Stimulated activated CD8-positive, alpha-beta memory T cell treated with anti-CD3 and anti-CD28 coated beads, Interleukin-15, amount 100 ng/mL, for 4 hours (primary cell): ENCODE measurements at places on chromosomes 5 and 9.

DNA sequence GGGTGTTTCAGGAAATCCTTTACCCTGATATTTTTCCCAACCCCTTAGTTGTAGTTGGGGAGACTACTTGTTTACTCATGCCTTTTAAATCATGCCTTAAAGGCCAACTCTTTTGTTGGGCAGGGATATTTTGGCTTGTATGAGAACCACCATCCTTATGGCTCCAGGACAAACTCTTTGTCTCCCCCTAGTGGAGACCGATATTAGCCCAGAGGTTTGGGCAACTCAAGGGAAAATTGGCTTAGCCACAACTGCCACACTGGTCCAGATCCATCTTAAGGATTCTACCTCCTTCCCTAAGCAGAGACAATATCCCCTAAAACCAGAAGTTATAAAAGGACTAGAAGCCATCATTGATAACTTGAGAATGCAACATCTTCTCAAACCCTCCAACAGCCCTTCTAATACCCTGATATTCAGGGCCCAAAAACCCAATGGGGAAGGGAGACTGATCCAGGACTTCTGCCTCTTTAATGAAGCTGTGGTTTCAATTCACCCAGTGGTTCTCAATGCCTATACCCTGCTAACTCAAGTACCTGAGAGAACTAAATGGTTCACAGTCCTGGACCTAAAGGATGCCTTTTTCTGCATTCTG lies 100.9 kb upstream of the HCN1 start:
- DNase-seq, result no peak

- DNase-seq, result no peak
Measured at GRCh38 chr5:52388349-52388748, 399.4 kb upstream of the ITGA1 start.

- DNase-seq, result no peak
Measured at GRCh38 chr5:14202462-14202861, 59.3 kb downstream of the TRIO start.

DNA sequence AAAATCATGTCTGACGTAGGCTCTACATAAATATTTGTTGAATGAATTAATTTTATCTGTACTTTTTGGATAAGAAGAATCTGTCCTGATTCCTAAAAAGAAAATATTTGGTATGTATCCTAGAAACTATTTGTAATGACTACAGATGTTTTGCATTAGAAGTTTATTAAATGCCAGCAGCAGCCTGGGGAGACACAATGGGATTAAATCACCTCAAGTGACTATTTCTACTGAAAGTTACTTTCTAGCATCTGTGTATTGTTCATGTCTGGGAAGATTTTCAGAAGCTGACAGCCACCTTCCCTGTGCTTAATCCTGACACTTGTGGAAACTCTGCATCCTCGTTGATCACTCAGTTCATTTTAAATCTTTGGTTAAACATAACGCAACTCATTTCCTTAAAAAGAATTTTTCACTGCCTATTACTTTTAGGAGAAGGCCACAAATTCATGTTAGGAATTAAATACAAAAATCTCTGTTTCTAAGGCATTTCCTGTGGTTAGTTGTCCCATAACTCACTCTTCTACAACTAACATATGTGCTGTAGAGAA lies 209.3 kb upstream of the PPP1R2B start:
- DNase-seq, result no peak

- no peak for DNase-seq
Measured at GRCh38 chr9:75906531-75906930, 16.1 kb downstream of the PCSK5 start.

DNA sequence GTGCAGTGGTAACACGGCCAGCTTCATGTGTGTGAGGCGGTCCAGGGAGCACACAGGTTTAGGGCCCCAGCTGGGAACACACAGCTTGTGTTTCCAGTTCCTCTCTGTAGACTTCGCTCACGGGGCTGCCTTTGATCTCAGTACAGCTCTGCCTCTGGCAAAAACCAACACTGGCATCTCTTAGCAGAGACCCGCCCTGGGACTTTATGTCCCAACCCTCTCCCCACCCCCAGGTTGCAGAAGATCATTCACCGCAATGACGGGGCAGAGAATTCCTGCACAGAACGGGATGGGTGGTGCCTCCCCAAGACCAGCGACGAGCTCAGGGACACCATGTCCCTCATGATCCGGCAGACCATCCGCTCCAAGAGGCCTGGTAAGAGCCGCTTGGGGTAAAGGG lies 5.2 kb upstream of the CEL start:
- no peak for DNase-seq

DNA sequence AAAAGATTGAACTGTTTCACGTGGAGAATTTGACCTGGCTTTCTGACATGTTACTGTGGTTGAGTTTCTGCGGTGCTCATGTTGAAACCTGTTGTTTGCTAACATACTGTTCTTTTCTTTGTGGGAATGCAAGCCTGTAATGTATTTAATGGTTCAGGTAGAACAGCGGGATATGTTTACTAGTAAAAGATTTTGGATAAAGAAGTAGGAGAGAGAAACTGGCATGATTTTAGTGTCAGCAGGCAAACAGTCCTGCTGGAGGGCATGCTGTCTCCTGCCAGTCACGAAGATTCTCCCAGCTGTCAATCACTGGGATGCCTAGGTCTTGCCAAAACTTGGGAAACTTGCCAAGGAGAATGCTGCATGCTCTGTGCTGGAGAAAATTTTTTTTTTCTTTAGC lies 263.5 kb downstream of the TAF11L14 start:
- DNase-seq, result no peak

DNA sequence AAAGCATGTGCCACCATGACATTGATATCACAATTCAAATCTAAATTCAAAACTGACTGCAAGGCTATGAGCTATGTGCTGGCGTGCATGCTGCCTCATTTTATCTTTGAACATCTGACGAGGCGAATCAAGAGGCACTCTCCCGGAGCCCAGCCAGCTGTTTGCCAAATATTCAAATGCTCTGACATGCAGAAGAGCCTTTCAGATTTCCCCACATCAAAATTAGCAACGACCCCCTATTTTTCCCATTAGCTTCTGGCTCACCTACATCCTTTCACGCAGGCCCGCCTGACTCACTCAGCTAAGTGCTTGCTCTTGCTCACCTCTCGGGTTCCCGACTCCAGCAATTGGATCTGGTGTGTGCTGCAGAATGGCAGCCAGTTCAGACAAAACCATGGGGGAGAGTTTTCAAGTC lies 159.0 kb downstream of the NR2F1-AS1 start:
- no peak for DNase-seq

GRCh38 chr9:123343443-123344191 lies 12.4 kb upstream of the CRB2 start:
- DNase-seq, result no peak
